ENCODE measurements at places on chromosomes 3 and 15.

DNA sequence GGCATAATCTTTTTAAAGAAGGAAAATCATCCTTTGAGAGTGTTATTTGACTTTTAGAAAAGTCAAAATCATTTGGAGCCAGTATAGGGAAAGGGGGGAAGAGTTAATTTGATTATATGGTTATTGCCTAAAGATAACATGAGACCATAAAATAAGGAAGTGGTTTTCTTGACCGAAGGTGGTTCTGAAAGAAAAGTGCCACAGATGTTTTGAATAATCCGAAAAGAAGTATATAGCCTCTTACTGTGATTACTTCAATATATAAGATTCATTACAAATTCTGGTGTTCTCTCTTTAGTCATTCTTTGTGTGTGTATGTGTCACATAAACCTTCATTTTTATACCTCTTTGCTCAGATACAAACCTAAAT lies 1.1 kb downstream of the DNAJB11 start:
- no peak for DNase-seq

GRCh38 chr15:69511716-69512340 lies 59.2 kb downstream of the RPLP1 start:
- no peak for DNase-seq

- no peak for DNase-seq
Measured at GRCh38 chr3:149744151-149744550, 8.1 kb downstream of the COMMD2 start.

GRCh38 chr3:139521144-139521543 lies 18.4 kb downstream of the RBP1 start:
- no peak for DNase-seq

- DNase-seq = no peak
Measured at GRCh38 chr3:195508185-195508584, 34.9 kb downstream of the PPP1R2 start.

GRCh38 chr3:110623571-110623970 lies 448.0 kb upstream of the NECTIN3 start:
- no peak for DNase-seq

DNA sequence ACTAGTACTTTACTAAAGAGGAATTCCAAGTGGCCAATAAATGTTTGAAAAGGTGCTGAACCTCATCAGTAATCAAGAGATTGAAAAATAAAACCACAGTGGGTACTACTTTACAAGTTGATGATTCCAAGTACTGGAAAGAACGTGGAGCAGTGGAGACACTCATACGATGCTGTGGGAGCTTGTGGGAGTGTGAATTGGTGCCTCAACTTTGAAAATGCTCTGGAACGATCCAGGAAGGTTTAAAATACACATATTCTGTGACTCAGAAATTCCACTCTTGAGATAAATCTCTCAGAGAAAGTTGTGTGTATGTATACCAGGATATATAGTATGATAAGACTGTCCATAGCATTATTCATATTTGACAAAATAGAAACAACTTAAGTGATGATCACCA lies 9.3 kb downstream of the LRCH3 start:
- DNase-seq = no peak

DNA sequence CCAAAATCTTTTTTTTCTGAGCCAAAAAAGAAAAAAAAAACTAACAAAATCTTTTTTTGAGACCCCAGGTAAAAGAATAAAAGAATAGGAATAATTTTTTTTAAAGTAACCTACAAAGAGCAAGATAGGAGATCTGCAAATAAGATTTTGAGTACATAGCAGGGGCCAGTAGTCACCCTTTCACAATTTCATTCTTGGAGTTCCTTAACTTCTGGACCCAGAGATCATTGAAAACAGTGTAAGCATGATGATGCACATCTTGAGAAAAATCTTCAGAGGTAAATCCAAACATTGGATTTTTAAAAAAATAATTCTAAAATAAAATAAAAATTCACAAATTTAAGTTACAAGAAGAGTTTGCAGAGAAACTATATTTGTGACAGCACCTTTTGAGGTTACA lies 18.8 kb downstream of the TFRC start:
- no peak for DNase-seq

- no peak for DNase-seq
Measured at GRCh38 chr15:64928626-64929220, 17.0 kb downstream of the ANKDD1A start.

- DNase-seq = no peak
Measured at GRCh38 chr3:17982211-17982880, 239.9 kb upstream of the TBC1D5 start.
